ENCODE measurements at places on chromosomes 13 and 19. TPM values are rescaled to one million over a fixed set of nuclear protein-coding genes. Genes with fewer than 3 reads are reported as not detected.

Gene APLP1
- 2.1 TPM for total RNA-seq

DNA sequence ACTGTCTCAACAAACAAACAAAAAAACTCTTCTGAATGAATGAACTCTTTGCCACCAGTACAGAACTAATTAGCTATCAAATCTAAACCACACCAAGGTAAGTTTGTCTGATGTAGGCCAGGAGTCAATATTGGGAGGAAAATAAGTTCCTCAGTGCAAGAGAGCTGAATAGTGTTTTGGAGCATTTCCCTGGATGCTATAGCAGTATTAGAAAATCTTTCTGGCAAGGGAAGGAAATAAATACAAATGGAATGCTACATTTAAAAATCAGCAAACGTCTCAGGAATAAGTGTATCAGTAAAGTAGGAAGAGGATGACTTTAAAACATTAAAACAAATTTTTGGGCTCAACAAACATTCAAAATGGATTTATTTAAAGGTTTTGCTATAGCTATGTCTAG, 81.3 kb upstream of the TMTC4 start:
- H3K36me3 ChIP-seq = no peaks in the 10 kb centered on the region
- H3K4me3 ChIP-seq = no peak overlapping the region
- no peak overlapping the region for H3K27ac ChIP-seq
- no peak for DNase-seq

- H3K4me1 ChIP-seq = peaks cover 8% of the 10 kb centered on the region
- no peaks in the 10 kb centered on the region for H3K27me3 ChIP-seq
- H3K27ac ChIP-seq = peak overlapping the region; percentile 33
- DNase-seq = peak; percentile 91
Observed at GRCh38 chr19:17103177-17103576, 27.6 kb downstream of the MYO9B start.

DNA sequence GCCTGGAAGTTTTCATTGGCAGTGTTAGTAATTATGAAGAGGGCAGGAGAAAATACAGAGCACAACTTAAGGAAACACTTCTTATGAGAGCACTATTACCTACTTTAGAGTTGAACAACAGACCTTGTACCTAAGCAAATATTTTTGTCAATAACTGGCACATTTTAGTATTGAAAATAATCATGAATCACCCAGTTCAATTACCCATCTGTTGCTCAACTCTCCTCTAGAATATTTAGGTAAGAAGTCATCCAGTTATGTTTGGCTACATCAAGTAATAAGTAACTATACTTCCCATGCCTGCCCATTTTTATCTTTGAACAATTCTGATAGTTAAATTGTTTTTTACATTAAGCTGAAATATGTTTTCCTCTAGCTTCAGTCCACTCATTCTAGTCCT, 893.4 kb downstream of the DIAPH3 start:
- H3K27me3 ChIP-seq = no peaks in the 10 kb centered on the region
- no peaks in the 10 kb centered on the region for H3K4me1 ChIP-seq
- H3K27ac ChIP-seq = no peak overlapping the region
